GM12864 (cell line): ENCODE measurements at places on chromosomes 1 and 21.

DNA sequence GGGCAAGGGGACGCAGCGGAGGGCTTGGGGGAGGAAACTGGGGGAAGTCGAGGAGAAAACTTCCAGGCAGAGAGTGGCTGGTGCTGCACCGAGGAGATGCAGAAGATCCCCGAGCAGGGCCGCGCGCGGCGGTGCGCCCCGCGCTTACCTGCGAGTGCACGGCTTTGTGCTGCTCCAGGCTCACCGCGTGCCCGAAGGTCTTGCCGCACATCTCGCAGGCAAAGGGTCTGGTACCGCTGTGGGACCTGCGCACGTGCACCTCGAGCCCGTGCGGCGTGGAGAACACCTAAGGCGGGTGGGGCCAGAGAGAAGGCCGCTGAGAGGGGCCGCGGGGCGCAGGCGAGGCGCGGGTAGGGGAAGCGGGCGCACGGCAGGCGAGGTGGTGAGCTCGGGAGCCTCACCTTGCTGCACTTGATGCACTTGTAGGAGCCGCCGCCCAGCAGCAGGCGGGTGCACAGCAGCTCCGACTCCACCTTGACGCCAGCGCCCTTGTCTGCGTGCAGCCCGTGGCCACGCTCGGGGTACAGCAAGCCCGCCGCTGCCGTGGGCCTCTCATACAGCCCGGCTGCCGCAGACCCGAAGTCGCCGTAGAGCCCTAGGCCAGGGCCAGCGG is 6.4 kb downstream of the GFI1 start:
- DNase-seq: no peak

- no peak for DNase-seq
These were observed 7.5 kb downstream of the IVNS1ABP start for GRCh38 chr1:185309566-185309965.

- DNase-seq: no peak
These were observed 154.1 kb upstream of the VAMP3 start for GRCh38 chr1:7616953-7617352.

GRCh38 chr1:234926264-234926558 is 202.4 kb downstream of the TOMM20 start:
- DNase-seq: no peak

GRCh38 chr1:234164098-234164709 is 209.1 kb upstream of the COA6 start:
- DNase-seq: no peak

DNA sequence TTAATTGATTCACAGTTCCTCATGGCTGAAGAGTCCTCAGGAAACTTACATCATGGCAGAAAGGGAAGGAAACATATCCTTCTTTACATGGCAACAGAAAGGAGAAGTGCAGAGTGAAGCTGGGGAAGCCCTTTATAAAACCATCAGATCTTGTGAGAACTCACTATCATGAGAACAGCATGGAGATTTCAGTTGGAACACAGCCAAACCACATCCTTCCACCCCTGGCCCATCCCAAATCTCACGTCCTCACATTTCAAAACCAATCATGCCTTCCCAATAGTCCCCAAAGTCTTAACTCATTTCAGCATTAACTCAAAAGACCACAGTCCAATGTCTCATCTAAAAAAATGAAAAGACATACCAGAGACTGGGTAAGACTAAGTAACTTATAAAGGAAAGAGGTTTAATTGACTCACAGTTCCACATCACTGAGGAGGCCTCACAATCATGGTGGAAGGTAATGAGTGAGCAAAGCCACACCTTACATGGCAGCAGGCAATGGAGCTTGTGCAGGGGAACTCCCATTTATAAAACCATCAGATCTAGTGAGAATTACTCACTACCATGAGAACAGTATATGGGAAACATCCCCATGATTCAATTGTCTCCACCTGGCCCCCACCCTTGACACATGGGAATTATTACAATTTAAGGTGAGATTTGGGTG is 105.2 kb downstream of the MRPL39 start:
- DNase-seq: peak; percentile 58

DNA sequence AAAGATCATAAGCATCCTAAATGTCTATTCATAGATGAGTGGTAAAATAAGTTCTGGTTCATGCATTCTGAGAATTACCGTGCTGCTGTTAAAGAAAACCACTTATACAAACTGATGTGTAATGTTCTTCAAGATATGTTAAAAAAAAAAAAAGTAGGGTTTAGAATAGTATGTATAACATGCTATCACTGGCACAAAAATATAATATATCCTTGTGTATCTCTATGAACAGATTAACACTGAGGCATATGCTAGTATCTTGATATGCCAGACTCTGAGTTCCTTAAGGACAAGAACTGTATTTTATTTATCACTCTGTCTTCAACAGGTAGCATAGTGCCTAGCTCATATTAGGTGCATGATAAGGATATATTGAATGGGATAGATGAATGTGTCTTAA is 108.9 kb downstream of the HS2ST1 start:
- DNase-seq: no peak

GRCh38 chr1:222852326-222852725 is 37.5 kb downstream of the DISP1 start:
- no peak for DNase-seq

- DNase-seq: no peak
These were observed 94.0 kb upstream of the KCND3 start for GRCh38 chr1:112083487-112083886.

GRCh38 chr1:193676996-193677549 is 490.7 kb upstream of the B3GALT2 start:
- no peak for DNase-seq

GRCh38 chr21:15566703-15567102 is 163.1 kb upstream of the USP25 start:
- DNase-seq: no peak

GRCh38 chr1:1547011-1547410 is 6.6 kb upstream of the TMEM240 start:
- DNase-seq: no peak

GRCh38 chr1:192952646-192953045 is 106.5 kb downstream of the UCHL5 start:
- DNase-seq: no peak

- no peak for DNase-seq
These were observed 70.4 kb downstream of the PLXNA2 start for GRCh38 chr1:208173749-208174148.

DNA sequence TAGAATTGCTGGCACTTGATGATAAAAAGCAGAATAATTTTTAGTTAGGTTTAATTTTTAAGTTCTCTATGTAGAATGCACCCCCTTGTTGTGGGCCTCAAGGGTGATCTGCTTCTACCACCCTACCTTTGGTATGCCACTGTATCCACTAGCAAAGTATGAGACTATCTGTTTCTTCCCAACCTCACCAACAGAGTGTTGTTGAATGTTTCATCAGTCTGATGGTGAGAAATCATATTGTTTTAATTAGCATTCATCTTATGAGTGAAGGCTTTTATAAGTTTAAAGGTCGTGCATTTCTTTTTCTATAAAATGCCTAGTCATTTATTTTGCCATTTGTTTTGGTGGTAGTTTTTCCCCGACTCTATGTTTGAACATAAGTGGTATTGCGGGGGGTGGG is 141.0 kb downstream of the MAGI3 start:
- DNase-seq: no peak

GRCh38 chr1:232274236-232274855 is 355.6 kb downstream of the SIPA1L2 start:
- DNase-seq: no peak

DNA sequence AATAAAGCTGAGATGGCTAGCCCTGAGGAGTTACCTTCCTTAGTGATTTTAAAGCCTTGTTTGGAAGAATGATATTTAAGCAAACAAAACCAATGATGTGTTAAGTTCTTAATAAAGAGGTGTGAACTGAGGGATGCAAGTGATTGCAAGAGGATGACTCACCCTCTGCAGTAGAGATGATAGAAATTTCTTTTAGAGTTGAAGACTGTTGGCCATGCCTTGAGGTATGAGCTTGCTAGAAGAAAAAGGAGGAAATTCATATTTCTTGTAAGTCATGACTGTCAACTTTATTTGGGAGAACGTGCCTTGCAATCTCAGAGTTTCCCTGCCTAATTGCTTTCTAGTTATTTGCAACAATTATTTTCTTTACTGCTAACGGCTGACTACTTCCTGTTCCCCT is 94.7 kb downstream of the PLA2G4A start:
- DNase-seq: no peak

GRCh38 chr21:29449306-29449950 is 150.7 kb downstream of the BACH1 start:
- DNase-seq: no peak

- DNase-seq: no peak
These were observed 7.7 kb downstream of the VSIG8 start for GRCh38 chr1:159854693-159855192.

- no peak for DNase-seq
These were observed 8.6 kb downstream of the CCSAP start for GRCh38 chr1:229334269-229334668.

DNA sequence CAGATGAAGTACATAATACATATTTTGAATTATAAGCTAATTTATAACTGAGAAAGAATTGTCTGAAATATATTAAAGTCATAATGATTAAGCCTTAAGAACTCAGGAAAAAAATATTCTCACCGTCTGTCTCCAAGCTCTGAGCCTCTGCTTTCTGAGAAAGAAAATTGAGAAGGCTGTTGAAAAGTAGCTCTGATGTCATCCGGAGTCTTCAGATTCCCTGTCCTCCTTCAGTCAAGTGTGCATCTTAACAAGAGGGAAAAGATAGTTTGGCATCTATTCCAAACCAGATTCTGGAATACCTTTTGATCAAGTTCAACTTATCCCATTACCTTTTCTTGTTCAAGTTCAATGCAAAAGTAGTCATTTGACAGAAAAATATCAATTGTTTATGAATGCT is 50.6 kb downstream of the NRIP1 start:
- DNase-seq: no peak

GRCh38 chr1:185679220-185679619 is 55.0 kb upstream of the HMCN1 start:
- DNase-seq: no peak

DNA sequence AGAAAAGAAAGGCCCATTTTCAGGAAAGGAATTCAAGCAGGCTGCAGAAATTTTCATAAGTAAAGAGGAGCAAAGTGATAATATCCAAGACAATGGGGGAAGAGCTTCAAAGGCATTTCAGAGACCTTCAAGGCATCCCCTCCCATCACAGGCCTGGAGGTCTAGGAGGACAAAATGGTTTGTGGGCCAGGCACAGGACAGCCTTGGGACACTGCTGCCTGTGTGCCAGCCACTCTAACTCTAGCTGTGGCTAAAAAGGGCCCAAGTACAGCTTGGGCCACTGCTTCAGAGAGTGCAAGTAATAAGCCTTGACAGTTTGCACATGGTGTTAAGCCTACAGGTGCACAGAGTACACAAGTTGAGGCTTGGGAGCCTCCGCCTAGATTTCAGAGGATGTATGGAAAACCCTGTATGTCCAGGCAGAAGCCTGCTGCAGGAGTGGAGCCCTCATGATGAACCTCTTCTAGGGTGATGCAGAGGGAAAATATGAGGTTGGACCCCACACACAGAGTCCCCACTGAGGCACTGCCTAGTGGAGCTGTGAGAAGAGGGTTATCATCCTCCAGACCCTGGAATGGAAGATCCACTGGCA is 51.8 kb upstream of the ZSWIM5 start:
- DNase-seq: no peak

DNA sequence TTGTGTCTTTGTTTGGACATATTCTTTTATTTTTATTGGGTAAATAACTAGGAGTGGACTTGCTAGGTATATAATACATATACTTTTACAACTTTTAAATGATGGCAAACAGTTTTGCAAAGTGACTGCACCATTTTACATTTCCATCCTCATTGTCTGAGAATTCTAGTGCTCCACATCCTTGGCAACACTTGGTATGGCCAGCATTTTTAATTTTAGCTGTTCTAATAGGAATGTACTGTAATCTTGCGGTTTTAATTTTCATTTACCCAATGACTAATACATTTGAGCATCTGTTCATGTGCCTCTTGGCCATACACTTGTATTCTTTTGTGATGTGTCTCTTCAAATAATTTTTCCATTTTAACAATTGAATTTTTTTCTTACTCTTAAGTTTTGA is 37.0 kb upstream of the ATP6V1G3 start:
- DNase-seq: no peak

DNA sequence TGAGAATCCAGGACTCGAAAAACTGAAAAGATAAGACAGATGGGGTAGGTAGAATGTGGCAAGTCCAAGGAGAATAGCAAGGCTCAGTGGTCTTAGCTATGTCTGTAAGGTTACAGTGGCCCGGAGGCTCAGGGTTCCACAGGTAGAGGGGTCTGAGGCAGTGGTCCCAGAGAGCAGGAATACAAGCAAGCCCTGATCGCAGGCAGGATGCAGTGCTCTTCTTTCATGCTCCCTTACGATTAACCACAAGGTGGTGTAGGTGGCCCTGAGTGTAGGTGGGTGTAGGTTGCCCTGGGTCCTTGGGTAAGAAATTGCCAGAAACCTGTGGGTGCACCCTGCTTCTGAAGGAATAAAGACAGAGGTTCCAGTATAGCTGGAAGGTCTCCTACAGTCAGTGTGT is 99.1 kb upstream of the RAB3GAP2 start:
- DNase-seq: no peak

GRCh38 chr21:44952929-44953627 is 13.2 kb downstream of the SLX9 start:
- no peak for DNase-seq

- no peak for DNase-seq
These were observed at the start of gene OPRD1 for GRCh38 chr1:28811766-28812668. Gene OPRD1, plus strand, starts transcription at chr1:28812170. Its CDS starts 214 bp downstream, at chr1:28812384.

GRCh38 chr1:159092036-159092760 is 15.6 kb upstream of the AIM2 start:
- no peak for DNase-seq

- no peak for DNase-seq
These were observed 27.5 kb downstream of the PRMT2 start for GRCh38 chr21:46662765-46663500.

GRCh38 chr1:116492358-116492811 is 78.4 kb downstream of the CD58 start:
- DNase-seq: no peak

GRCh38 chr1:242523719-242524570 is 552 bp downstream of the PLD5 start:
- DNase-seq: no peak

DNA sequence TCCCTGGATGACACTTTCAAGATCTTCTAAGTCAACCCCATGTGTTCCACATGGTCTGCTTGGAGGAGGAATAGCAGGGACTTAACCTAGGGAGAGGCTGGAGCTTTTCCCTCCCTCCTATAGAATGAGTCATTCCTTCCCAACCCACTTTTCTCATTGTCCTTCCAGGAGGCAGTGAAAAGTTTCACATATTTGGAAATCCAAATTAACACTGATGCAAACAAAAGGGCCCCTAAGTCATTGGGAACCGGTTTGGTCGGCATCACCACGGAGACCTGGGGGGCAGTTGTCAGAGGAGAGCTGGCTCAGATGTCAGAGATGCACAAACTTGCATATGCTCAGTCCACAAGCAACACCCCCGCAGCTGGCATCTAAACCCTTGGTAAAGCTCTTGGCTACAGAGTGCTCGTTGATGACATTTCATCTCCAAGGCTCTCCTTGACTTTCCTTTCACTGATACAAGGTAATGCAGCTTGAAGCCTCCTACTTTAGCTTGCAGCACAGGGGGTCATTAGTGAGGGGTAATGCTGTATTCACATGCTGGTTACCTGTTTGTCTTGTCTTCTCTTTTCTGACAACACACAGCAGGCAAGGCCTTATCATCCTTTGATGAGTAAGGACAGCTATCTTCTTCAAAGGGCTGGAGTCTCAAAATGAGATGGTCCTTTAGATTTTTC is 12.3 kb upstream of the LRRC8D start:
- no peak for DNase-seq
